Eye (tissue), 1 donor: ENCODE measurements at places on chromosomes 6 and 20.

GRCh38 chr20:31496761-31497295 is 17.4 kb upstream of the HM13 start:
- no peak for DNase-seq

- DNase-seq: no peak
Observed at GRCh38 chr6:21198032-21198640, 395.4 kb upstream of the SOX4 start.

DNA sequence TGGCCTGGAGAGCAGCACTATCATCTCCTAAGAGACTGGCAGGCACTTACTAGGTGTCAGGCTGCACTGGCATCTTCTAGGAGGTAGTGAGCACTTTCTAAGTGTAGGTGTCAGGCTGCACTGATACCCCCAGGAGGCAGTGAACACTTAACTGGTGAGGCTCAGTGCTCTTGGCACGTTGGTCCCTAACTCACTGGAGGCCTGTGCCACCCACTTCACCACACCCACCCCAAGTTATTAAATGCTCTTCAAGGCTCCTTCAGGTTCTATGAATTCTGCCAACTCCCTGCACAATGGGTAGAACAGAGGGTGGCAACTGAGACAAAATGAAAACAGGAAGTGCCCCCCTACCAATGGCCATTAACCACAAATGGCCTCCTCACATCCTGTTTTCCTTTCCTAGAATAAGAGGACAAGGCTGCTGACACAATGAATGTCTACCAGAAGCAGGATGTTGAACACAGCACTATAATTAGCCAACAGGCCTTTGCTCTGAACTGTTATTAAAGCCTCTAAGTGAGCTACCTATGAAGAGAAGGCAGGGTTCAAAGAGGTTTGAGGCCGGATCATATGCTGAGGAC is 29.4 kb downstream of the NCOA5 start:
- no peak for DNase-seq

DNA sequence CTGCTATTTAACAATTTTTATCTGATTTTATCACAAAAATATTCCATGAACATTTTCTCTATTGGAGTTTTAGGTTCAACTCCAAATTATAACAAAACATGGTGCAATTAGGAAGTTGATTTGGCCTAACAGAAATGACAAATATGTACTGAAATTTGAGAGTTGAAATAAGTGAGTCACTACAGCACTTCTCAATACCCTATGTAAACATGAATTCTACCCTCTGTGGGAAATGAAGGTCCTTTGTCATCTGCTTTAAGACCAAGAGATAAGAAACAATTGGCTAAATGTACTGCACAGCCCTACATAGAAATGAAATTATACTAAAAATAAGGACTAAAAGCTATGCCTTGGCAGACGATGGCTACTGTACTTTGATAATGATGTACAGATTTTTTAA is 86.2 kb upstream of the BEND6 start:
- DNase-seq: no peak

GRCh38 chr20:57389695-57390603 is 1.2 kb upstream of the RBM38 start:
- DNase-seq: peak; percentile 58

DNA sequence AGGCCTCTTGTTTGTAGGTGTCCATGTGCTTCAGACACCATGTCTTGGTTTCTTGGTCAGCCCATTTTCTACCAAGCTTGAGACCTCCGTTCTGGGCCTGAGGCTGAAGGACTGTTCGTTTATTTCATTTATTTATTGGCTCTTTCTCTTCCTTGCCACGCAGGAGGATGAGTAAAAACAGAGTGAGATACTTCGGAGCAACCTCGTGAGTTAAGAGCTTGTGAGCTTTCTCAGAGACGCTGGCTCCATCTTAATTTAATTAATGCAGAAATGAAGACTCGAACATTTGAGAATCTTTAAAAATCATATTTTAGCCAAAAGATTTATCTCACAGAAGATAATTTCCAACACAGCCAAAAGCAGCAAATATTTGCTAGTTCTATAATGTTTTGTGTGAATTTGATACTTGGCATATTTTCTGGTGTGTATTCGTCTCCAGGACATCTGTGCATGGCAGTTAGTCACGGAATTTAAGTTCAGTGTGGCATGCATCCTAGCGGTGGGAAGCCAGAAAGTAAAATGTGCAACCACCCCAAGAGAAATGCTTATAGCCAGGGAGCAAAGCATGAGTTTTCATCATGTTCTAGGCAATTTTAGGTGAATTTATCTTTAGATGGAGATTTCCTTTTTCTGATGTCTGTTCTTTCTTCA is 76.0 kb downstream of the THBS2 start:
- DNase-seq: no peak

DNA sequence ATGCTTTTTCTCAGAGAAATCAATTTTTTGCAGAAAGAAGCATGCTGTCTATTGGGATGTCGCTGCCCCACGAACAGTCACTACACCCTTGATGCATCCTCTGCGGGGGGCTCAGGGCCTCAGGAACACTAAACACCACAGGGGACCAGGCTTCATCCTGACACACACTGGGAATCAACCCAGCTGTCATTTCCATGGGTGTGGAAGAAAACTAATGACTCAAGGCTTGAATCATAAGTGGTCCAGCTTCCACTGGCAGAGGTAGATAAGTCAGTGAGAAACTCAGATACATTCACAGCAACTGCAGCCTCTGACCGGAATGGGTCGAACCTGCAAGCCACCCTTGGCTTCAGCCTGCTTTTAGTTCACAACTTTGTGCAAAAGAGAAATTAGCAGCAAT is 81.3 kb upstream of the SPTLC3 start:
- DNase-seq: no peak

GRCh38 chr6:163147994-163148393 is 266.5 kb upstream of the QKI start:
- peak; percentile 38 for DNase-seq

GRCh38 chr6:68039641-68040311 is 595.3 kb upstream of the ADGRB3 start:
- no peak for DNase-seq

DNA sequence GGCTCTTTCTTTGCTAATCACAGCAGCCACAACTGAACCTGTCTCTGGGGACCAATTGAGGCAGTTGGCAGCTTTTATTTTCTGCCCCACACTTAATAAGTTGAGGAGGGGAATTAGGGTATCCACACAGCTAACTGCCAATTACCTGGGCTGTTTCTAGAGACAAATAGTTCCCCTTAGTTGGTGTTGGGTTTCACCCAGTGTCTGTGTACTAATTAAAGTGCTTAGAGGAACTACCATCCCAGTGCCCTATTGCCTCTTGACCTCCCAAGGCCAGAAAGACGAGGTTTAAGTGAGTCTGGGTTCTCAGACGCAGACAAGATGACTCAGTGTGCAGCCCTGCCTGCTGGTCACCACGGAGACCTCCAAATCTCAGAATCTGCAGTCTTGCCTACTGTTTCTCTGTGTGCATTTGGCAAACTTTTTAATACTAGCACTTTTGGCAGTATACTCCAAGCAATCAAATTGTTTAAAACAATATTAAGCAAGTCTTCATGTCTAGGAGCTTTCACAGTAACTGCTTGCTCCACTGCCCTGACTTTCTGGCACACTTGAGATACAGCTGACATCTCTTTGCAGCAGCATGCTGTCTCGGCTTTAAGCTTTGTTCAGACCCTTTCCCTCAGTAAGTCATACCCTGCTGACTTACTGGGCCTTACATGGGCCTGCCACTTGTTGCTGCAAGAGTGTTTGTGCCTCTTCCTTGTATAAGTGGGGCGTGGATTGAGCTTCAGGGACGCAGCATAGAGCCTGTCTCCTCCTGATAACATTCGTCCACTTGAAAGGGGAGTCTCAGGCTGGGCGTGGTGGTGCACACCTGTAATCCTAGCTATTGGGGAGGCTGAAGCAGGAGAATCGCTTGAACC is 31.9 kb downstream of the STK35 start:
- no peak for DNase-seq

GRCh38 chr6:17035257-17036064 is 66.4 kb upstream of the STMND1 start:
- DNase-seq: no peak

- no peak for DNase-seq
Observed at GRCh38 chr20:50278684-50279531, 88.3 kb downstream of the CEBPB start.

GRCh38 chr6:72813807-72814596 is 192.1 kb downstream of the KCNQ5 start:
- DNase-seq: no peak

- no peak for DNase-seq
Observed at GRCh38 chr6:139457476-139457875, 83.0 kb upstream of the CITED2 start.

DNA sequence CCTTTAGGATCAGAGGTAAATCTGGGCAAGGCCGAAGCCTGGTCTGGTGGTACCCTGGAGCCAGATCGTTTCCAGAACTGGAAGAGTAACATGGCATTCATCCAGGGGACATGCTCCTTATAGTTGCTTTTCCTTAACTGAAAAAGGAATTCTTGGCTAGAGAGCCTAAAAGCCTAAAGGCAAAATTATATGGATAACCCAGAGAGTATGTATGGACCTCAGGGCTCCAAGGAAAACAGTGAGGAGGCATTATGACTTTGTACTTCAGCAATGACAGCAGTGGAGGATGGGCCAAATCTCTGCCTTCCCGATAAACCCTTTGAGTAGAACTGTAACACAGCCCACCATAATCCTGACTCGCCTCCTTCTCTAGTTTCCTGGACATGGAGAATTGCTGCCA is 29.3 kb downstream of the ARHGAP18 start:
- no peak for DNase-seq

- DNase-seq: no peak
Observed at GRCh38 chr20:38224531-38224930, 36.0 kb downstream of the KIAA1755 start.

- peak; percentile 37 for DNase-seq
Observed at GRCh38 chr20:25318471-25319240, 70.8 kb downstream of the PYGB start.

DNA sequence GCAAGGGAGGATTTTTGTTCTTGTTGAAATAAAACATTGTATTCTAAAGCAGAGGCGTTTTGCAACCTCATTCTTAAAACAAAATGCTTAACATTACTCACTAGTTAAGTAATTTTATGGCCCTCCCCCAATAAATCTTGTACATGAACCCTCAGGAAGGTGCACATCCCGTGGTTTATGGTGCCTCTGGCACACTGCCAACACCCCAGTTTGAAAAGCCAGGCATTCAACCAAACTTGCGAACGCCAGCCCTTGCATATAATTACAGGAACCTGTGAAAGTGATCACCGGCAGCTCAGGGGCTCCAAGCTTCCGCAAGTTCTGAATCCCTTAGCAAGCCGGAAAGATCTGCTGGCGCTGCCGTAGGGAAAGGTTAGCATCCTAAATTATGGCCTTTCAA is 1109.0 kb upstream of the FLRT3 start:
- DNase-seq: peak; percentile 14

DNA sequence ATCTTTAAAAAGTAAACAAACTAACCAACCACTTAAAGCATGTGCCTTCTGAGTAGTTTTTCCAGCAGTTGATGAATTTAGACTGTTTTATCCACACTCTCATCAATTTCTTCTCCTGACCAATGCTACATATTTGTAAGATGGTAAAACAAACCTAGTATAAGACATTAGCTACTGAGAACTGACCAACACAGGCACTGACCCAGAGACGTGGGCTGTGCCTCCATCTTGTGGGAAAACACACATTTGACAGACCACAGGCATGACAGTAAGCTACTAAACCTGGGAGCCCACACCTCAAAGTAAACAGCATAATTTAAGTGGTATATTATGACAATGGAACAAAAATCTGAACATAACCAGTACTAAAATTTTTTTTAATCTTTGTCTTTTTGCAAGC is 121.4 kb upstream of the NRSN1 start:
- no peak for DNase-seq

GRCh38 chr6:111382476-111383294 is 100.3 kb downstream of the REV3L start:
- DNase-seq: no peak

GRCh38 chr6:132464538-132465256 is 48.2 kb downstream of the STX7 start:
- no peak for DNase-seq

DNA sequence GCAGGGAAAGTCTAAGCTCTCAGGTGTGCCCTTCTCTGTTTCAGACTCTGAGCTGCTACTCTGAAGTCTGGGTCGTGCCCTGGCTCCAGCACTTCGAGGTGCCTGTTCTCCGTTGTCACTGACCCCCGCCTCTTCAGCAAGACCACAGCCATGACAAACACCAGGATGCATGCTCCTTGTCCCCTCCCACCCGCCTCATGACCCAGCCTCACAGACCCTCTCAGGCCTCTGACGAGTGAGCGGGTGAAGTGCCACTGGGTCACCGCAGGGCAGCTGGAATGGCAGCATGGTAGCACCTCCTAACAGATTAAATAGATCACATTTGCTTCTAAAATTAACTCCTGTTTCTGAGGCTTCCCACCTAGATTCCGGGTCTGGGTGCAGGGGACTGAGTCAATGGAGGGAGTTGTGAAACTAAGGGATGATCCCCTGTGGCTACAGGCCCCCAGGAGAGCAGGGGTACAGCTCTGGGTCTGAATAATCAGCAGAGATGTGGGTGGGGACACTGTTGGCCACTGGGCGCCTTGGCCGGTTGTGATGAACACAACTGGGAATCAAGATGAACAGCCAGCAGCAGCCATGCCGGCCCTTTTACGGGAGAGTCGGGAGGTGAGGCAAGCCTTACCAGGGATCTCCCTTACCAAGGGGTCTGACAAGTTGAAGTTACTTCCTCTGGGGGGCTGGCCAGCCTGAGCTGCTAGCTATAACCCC is 10.7 kb downstream of the CST7 start:
- no peak for DNase-seq

DNA sequence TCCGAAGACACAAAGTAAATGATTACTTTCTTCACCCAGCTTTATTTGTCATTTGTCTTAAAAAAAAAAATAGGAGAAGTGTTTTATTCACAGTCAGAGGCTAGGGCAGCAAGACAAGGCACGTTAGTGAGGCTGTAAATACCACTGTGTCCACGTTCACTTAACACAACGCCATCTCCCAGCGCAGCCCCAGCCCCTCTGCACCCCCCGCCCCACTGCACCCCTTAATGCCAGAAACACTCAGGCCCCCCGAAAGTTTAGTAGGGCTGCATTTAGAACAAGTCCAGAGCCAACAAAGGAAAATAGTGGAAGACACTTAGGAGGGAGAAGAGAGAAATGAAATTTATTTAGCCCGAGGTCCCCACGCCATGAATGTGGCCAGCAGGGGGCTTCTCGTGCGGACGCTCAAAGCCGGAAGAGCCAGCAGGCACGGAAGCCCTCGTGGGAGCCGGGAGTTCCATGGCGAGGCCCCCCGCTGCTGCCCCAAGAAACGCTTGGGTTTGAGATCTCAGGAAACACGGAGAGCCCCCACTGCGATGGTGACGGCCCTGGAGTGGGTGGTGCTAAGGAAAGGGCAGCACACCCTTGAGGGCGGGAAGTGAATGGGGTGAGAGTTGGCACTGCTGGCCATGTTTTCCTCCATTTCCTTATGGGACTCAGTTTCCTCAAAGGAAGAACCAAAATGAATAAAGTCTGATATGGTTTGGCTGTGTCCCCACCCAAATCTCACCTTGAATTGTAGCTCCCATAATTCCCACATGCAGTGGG is 50.2 kb downstream of the IYD start:
- peak; percentile 91 for DNase-seq
